Foreskin keratinocyte (primary cell): ENCODE measurements at places on chromosomes 13 and 19. TPM values are rescaled to one million over a fixed set of nuclear protein-coding genes. Genes with fewer than 3 reads are reported as not detected.
A peak's percentile ranks its signal among the peaks of the same experiment; 100 is the strongest.

CDC34 gene
- polyA plus RNA-seq, result 94.5 and 105 TPM in 2 replicates

- DNase-seq, result no peak
Observed at GRCh38 chr13:19791953-19792537, 9.3 kb upstream of the PSPC1 start.

DNA sequence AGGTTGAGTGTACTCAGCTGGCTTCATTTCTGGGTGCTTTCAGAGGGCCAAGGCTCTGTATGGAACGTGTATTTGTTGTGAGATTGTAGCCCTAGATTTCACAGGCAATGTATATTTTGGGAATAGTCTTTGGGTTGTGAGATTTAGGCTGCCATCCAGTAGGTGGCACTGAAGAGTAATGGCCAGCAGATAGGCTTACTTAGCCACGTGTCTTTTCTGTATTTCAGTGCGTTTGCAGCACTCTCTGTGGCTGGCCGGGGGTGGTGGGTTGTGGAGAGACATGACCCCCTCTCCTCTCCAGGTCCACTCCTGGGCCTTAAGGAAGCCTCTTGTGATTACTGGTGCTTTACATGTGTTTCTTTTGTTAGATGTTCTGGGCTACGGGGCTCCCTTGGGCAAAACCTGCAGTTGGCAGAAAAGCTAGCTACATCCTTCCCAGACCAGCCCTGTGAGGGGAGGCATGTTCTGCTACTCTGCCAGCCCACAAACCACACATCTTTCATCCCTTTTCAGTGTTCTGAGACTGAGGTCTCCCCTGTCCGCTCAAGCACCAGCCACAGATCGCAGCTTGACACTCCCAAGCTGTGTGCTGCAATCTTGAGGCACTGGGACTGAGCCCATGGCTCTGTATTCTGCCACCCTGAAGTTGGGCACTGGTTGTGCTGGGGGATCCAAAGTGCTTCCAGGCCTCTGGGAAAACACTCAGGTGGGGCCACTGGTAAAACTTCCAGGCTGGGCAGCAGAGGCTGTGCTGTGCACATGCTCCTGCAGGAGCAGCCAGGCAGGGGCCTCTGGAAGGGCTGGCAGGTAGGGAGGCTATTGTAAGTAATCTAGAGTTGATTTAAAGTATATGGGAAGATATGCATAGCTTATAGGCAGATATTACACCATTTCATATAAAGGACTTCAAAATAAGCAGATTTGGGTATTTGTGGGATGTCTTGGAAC is 1096.8 kb upstream of the PCDH20 start:
- peak; percentile 7 for DNase-seq

GRCh38 chr13:46831588-46832194 is 34.7 kb upstream of the ESD start:
- no peak for DNase-seq

- no peak for DNase-seq
Observed at GRCh38 chr13:99377641-99378040, 70.4 kb upstream of the GPR183 start.

DNA sequence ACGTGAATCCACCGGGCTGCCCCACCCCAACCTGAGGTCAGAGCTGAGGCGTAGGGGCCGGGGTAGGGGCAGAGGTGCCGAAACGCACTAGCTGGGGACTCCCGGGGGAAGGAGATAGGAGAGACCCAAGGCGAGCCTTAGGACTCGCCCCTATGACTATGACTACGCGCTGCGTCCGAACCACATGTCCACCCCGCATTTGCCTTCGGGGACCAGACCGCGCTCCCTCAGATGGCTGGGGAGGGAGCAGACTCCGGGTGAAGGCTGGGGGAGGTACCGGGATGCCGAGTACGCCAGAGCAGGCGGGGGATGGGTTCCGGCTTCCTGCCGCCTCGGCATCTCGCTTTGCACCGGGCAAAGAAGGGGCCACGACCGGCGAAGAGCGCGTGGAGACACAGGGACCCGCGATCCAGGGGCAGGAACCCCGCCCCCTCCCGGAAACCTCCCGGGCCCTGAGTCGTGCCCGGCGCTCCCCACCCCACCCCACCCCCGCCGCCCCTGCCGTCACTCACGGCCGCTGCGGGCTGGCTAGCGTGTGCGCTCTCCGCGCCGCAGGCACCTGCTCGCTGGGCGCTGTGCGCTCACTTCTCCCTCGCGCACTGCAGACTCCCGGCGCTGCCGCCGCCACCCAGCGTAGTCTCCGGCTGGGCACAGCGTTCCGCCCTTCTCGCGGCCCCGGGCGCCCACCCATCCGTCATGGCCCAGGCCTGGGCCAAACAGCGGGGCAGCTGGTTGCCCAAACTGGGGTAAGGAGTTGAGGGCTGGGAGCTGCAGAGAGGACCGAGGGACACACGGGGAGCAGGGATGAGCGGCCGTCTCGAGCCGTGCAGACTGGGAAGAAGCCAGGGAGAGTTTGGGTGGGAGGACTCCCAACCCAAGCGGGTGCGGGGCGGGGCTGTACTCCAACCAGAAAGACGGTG is 622 bp upstream of the VSTM2B start:
- DNase-seq, result no peak

SLAIN1 gene
- not detected in 2 replicates for polyA plus RNA-seq

ATP4A gene
- not detected in 2 replicates for polyA plus RNA-seq

DNA sequence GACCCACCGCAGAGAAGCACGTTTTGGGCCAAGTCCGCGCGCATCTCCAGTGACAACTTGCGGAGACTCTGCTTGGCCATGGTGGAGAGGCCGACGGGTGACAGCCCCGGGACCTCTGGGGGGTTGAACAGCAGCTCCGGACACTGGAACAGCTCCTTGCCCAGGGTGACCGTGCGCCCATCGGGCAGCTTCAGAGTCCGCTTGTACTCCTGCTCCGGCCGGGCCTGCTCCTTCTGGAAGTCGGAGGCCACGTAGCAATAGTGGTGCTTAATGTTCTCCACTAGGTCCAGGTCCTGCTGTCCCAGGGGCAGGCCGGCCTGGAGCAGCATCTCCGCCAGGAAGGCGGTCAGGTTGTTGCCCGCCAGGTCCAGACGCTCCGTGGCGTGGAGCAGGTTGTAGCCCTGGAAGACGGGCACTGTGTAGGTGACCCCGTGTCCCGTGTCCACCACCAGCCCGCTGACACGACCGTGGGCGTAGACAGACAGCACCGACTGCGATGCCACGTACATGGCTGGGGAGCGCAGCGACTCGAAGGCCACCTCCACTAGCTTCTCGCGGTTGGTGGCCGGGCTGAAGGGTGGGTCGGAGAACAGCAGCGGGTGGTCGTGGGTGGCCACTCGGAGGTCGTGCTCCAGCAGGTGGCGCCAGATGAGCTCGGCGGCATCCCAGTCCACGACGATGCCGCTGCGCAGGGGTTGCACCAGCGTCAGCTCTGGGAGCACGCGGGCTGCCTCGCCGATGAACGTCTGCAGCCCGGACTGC is 743 bp downstream of the ACTL9 start:
- DNase-seq, result no peak

DNA sequence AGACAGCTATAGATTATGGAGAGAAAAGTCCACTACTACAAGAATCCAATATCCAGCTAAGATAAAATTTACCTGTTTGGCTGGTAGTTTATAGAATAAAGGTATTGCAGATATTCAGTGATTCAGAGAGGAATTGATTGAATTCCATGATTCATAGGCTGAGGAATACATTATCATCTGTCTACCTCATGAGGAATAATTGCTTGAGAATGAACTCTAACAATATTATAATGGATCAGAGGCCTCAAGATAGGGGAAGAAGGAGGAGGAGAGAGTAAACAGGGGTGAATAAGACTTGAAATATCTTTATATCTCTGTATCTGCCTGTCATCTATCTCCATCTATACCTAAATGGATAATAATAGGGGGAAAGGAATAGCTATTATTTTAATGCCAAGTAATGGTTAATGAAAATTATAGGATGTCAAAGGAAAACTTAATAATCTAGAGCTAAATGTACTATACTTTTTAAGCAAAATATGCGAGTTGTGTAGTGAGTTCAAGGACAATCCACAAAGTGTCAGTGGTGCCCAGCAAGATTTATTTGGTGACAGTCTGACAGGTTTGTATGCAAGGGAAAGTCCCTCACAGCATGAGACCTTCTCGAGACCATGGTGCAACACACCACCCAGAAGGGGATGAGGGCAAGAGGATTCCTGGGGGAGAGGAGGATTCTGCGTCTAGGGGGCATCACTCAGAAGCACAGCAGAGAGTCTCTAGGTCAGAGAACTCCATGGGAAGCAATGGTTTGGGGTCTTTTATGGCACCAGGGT is 224.5 kb downstream of the GPC5 start:
- peak; percentile 41 for DNase-seq

DNA sequence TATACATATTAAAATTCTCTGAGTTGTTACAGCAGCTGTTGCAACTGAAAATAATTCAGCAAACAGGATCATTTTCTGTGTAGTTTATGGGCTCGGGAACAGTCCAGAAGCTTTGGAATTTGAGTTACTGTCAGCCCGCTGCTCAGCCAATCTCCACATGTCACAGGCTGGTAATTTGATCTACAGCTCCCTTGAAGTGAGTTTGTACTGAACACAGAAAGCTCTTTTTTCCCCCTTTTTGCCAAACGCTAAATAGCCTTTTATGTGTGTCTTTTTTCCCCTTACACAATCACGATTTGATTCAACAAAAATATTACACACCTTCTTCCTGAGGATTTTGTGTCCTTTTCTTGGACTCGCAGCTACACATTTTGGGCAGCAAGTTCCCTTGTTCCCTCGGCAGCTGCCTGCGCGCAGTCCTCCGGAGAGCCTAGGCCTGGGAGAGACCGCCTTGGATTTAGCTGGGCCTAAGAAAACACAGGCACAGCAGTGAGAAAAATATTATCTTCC is 371.4 kb downstream of the KCNRG start:
- no peak for DNase-seq

DNA sequence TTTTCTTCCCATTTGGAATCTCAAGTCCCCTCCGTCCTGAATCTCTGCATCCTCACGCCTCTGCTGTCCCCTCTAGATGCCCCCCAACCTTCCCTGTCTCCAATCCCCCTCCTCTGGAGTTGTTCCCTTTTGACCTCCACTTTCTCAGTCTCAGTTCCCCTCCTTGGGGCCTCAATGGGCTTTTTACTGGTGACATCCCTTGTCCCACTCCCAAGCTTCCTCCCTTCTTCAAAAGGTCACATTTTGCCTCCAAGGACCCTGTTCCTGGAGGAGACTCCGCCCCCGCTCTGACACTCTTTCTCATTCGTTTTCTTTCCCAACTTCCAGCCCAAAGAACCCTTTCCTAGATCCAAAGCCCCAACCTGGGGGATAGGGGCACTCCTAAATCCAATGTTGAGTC is 1.0 kb downstream of the AP2S1 start:
- DNase-seq, result no peak

PLIN5 gene
- not detected in 2 replicates for polyA plus RNA-seq

ZFP28 gene
- 2.4 and 2.9 TPM in 2 replicates for polyA plus RNA-seq

GRCh38 chr19:49244256-49244655 is 80.7 kb downstream of the SLC6A16 start:
- no peak for DNase-seq

- DNase-seq, result no peak
Observed at GRCh38 chr13:114099191-114099590, 33.2 kb downstream of the RASA3 start.

SOX1 gene
- polyA plus RNA-seq, result not detected in 2 replicates

GRCh38 chr13:30466841-30467252 is 1.1 kb upstream of the HMGB1 start:
- DNase-seq, result no peak

DNA sequence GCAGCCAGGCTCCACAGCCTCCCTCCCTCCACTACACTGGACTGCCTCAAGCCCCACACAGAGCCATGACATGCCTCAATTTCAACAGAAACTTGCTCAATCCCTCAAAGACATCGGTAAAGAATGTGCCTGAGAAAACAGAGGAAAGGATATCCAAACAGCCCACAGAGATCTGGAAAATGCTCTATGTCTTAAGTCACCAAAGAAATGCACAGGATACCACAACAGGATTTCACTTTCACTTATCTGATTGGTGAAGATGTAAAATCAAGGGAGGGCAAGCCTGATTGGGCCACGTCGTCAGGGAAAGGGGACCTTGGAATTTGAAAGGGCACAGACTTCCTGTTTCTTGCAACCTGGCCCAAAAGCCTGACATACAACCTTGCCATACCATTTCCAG is 14.2 kb downstream of the CACNA1A start:
- DNase-seq, result no peak

DNA sequence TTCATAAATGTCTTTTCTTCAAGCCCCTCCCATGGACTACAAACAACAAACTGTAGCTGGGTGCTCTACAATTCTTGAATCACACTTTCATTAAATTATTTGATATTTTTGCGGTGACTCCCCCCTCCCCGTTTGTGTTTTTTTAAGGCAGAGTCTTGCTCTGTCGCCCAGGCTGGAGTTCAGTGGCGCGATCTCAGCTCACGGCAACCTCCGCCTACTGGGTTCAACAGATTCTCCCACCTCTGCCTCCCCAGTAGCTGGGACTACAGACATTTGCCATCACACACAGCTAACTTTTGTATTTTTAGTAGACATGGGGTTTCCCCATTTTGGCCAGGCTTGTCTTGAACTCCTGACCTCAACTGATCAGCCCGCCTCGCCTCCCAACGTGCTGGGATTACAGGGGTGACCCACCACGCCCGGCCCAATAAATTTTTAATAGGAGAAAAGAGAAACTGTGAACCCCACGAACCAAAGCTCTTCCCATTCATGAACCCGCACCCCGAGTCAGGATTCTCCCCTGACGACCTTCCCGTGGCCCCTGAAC is 703 bp downstream of the ZNF506 start:
- DNase-seq, result no peak

- DNase-seq, result no peak
Observed at GRCh38 chr19:1113986-1114483, 10.2 kb downstream of the GPX4 start.

SULT2B1 gene
- polyA plus RNA-seq, result 1.6 and 2.4 TPM in 2 replicates

ZNF99 gene
- polyA plus RNA-seq, result not detected in 2 replicates

GRCh38 chr13:81551036-81551435 is 1210.1 kb upstream of the SPRY2 start:
- no peak for DNase-seq

- DNase-seq, result no peak
Observed at GRCh38 chr19:46380690-46381089, 32.7 kb downstream of the CCDC8 start.

DNA sequence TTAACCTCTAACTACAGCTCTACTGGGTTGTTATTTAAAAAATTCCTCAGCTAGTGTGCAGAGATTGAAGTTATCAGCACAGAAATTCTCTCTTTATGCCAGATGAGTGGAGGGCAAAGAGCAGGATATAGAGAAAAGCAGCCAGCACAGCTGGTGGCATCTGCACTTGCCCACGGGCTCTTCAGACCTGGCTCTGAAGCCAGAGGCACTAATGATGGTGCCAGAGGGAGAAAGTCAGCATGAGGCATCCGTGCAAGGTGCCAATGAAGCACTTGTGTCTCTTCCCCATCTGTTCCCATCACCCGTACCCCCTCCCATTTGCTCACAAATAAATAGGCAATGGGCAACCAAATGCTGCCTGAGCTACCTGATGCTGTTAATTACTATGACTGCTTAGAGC is 138.9 kb downstream of the OLFM4 start:
- DNase-seq, result no peak

- DNase-seq, result no peak
Observed at GRCh38 chr19:38060331-38060730, 153.3 kb downstream of the SIPA1L3 start.

DNA sequence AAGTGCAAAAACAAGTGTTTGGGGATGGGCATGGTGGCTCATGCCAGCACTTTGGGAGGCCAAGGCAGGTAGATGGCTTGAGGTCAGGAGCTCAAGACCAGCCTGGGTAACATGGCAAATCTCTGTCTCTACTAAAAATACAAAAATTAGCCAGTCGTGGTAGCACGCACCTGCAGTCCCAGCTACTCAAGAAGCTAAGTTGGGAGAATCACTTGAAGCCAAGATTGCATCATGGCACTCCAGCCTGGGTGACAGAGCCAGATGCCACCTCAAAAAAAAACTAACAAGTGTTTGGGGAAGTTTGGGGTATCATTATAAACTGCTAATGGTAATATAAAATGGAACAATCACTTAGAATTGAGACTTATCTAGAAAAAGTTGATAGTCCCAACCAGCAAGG is 24.6 kb downstream of the XPO4 start:
- no peak for DNase-seq
